Suprapubic skin (tissue), 4 donors: ENCODE measurements at places on chromosomes 1 and 21. TPM values are rescaled to one million over a fixed set of nuclear protein-coding genes. Genes with fewer than 3 reads are reported as not detected.
A peak's percentile ranks its signal among the peaks of the same experiment; 100 is the strongest.

TPTE gene
- not detected for total RNA-seq

SPRR4 gene
- 478 TPM for total RNA-seq

- H3K36me3 ChIP-seq = no peaks in the 10 kb centered on the region
- peaks cover 29% of the 10 kb centered on the region for H3K4me1 ChIP-seq
- no peak for DNase-seq
- H3K4me3 ChIP-seq = peak overlapping the region; percentile 89
Observed at GRCh38 chr1:184051138-184051484, 419 bp upstream of the TSEN15 start.

PRDX6 gene
- total RNA-seq = 151 TPM

KIAA0040 gene
- total RNA-seq = 20.2 TPM

GRCh38 chr1:107572674-107573211, 392.2 kb downstream of the VAV3 start:
- peak overlapping the region; percentile 13 for H3K27ac ChIP-seq
- H3K4me1 ChIP-seq = peaks cover 15% of the 10 kb centered on the region
- no peaks in the 10 kb centered on the region for H3K27me3 ChIP-seq
- no peak for DNase-seq
- no peak overlapping the region for H3K4me3 ChIP-seq

- peaks cover 21% of the 10 kb centered on the region for H3K4me1 ChIP-seq
- peaks cover 5% of the 10 kb centered on the region for H3K36me3 ChIP-seq
- no peaks in the 10 kb centered on the region for H3K27me3 ChIP-seq
- H3K27ac ChIP-seq = peak overlapping the region; percentile 95
- H3K4me3 ChIP-seq = peak overlapping the region; percentile 76
Observed at GRCh38 chr1:35030338-35030737, 1.4 kb downstream of the ZMYM6 start.

- no peak overlapping the region for H3K27ac ChIP-seq
- H3K4me3 ChIP-seq = no peak overlapping the region
- no peak for DNase-seq
Observed at GRCh38 chr21:39951183-39952101, 84.2 kb downstream of the PCP4 start.

GRCh38 chr1:95223110-95223509, 10.9 kb upstream of the RWDD3 start:
- no peaks in the 10 kb centered on the region for H3K36me3 ChIP-seq
- no peak for DNase-seq
- no peak overlapping the region for H3K4me3 ChIP-seq
- no peaks in the 10 kb centered on the region for H3K27me3 ChIP-seq

DNA sequence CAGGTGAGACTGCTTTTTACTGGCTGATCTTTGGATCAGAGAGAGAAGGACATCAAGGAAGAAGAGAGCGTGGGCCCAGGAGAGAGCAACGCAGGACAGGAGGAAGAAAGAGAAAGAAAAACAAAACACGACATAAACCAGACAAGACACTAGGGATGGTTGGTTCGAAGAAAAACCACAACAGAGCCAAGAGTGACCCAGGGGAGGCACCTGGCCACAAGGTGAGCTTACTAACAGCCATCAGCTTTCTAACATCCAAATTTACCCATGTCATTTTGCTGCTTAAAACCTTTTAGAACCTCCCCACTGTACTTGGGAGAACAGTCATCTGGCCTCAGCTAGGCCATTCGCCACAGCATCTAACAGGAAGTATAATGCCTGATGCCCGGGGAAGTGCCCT, 57.8 kb downstream of the ARHGEF11 start:
- no peak overlapping the region for H3K4me3 ChIP-seq
- no peak for DNase-seq
- H3K27ac ChIP-seq = no peak overlapping the region
- no peaks in the 10 kb centered on the region for H3K4me1 ChIP-seq
- H3K27me3 ChIP-seq = no peaks in the 10 kb centered on the region
- H3K36me3 ChIP-seq = peaks cover 36% of the 10 kb centered on the region

GRCh38 chr1:7781923-7782495, 2.1 kb upstream of the PER3 start:
- H3K36me3 ChIP-seq = peaks cover 48% of the 10 kb centered on the region
- H3K4me1 ChIP-seq = peaks cover 48% of the 10 kb centered on the region
- no peaks in the 10 kb centered on the region for H3K27me3 ChIP-seq
- no peak for DNase-seq
- H3K27ac ChIP-seq = peak overlapping the region; percentile 41

- H3K27me3 ChIP-seq = no peaks in the 10 kb centered on the region
- peaks cover 6% of the 10 kb centered on the region for H3K36me3 ChIP-seq
- DNase-seq = peak; percentile 99
- H3K27ac ChIP-seq = peak overlapping the region; percentile 88
- H3K4me3 ChIP-seq = peak overlapping the region; percentile 87
Observed at GRCh38 chr1:247210376-247211117, 38.7 kb upstream of the ZNF124 start.

DNA sequence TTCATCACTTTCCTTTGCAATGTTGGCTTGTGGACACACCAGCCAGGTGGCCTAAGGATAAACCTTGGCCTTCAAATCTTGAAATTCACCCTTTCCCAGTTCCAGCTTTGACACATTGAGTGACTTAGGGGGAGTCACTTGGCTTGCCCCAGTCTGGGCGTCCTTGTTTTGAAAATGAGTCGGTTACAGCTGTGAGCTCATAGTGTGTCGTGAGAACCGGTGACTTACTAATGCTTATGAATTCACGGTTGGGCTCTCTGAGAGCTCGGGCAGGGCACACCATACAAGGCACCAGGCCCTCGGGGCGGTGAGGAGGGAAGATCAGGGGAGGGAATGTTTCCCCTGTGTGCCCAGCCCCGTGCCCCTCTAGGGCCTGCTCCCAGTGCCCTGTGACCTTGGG, 126.9 kb upstream of the TMPRSS2 start:
- peak overlapping the region; percentile 11 for H3K27ac ChIP-seq
- H3K36me3 ChIP-seq = no peaks in the 10 kb centered on the region
- H3K4me1 ChIP-seq = peaks cover 32% of the 10 kb centered on the region
- no peak overlapping the region for H3K4me3 ChIP-seq

GRCh38 chr1:47030170-47030805, 6.8 kb downstream of the CYP4X1 start:
- no peaks in the 10 kb centered on the region for H3K27me3 ChIP-seq
- H3K4me3 ChIP-seq = no peak overlapping the region
- peak overlapping the region; percentile 54 for H3K27ac ChIP-seq

- no peak for DNase-seq
- H3K36me3 ChIP-seq = no peaks in the 10 kb centered on the region
- peaks cover 3% of the 10 kb centered on the region for H3K27me3 ChIP-seq
- H3K27ac ChIP-seq = no peak overlapping the region
- H3K4me1 ChIP-seq = no peaks in the 10 kb centered on the region
Observed at GRCh38 chr1:236762410-236762809, 32.7 kb upstream of the MTR start.

DNA sequence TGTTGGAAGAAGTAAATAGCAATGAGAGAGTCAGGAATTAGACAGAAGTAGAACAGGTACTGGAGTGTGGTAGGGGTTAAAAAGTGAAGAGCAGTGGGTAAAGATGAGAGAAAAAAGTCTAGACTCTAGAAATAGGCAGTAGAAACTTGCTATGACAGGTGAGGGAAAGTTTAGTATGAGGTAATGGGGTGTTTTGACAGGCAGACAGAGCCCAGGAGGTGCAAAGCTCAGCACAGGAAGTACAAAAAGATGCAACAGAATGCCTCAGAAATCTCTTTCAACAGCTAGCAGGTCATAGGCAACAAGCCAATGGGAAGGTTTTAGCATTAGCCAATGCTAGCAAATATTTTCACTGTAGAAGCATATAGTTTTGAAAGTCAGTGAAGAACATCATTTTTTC, 319.1 kb upstream of the SGIP1 start:
- DNase-seq = no peak
- no peaks in the 10 kb centered on the region for H3K36me3 ChIP-seq
- H3K4me3 ChIP-seq = no peak overlapping the region
- H3K4me1 ChIP-seq = no peaks in the 10 kb centered on the region

GRCh38 chr1:154497026-154497806, 4.8 kb upstream of the TDRD10 start:
- no peaks in the 10 kb centered on the region for H3K36me3 ChIP-seq
- no peak overlapping the region for H3K4me3 ChIP-seq
- peaks cover 30% of the 10 kb centered on the region for H3K27me3 ChIP-seq
- no peak for DNase-seq

DNA sequence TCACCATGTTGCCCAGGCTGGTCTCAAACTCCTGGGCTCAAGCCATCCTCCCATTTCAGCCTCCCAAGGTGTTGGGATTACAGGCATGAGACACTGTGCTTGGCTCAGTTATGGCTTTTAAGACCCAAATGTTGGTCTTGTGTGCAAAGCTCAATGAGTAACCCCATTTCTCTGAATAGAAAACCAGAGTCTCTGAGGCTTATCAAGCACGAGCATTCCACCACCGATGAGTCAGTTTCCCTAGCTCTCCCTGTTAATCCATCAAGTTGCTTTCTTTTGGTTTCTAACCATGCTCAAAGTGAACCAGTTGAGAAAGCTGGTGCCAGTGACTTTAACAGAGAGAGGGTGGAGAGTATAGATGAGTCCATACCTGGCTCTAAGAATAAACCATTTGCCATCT, 350.9 kb upstream of the ADGRL2 start:
- no peaks in the 10 kb centered on the region for H3K27me3 ChIP-seq
- no peak for DNase-seq
- no peaks in the 10 kb centered on the region for H3K36me3 ChIP-seq
- no peaks in the 10 kb centered on the region for H3K4me1 ChIP-seq
- H3K4me3 ChIP-seq = no peak overlapping the region
- H3K27ac ChIP-seq = no peak overlapping the region

DNA sequence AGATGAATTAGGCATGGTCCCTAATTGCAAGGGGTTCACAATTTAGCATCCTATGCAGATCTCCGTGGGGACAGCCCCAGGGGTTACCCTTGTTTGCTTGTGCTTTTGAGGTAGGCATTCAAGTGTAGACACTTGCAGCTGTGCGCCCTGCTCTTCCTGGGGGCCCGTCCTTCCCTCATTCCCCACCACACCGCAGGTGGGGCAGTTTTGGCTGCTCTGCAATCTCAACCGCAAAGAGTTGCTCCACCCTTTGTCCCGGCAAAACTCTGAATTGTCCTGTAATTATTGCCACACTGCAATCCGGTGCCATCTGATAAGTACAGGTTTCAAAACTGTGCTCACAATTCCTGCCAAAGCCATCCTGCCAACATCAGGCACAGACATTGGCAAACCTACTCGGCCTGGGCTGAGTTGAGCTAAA, 65.4 kb upstream of the LYST start:
- H3K27me3 ChIP-seq = no peaks in the 10 kb centered on the region
- H3K36me3 ChIP-seq = no peaks in the 10 kb centered on the region
- peaks cover 57% of the 10 kb centered on the region for H3K4me1 ChIP-seq
- DNase-seq = no peak
- H3K27ac ChIP-seq = peak overlapping the region; percentile 50

DNA sequence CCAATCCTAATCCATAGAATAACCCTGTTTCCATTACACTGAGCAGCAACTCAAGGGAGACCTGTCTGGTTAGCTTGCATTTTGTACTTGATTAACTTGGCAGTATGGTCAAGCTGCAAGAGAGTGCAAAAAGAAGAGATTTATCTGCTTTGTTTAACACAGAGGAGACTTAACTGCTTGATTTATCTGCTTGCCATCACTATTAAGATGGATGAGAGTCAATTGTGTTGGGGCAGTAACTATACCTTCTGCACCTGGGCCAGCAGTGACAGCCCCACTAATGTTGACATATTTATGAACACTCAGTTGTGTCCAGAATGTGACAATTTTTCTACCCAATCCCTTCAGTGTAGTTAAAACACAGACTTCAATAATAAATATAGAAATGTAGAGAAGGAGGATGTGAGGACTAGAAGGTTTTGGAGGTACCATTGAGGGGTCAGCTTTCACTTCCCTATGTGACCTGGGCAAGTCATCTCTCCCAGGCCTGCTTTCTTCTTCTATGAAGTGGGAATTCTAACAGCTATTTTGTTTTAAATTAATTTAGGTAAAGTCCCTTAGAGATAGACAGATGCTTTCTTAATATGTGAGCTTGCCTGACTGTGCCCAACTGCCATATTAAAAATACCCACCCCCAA, 159.1 kb upstream of the KCNK2 start:
- H3K4me3 ChIP-seq = no peak overlapping the region
- H3K27ac ChIP-seq = no peak overlapping the region
- no peaks in the 10 kb centered on the region for H3K36me3 ChIP-seq
- H3K27me3 ChIP-seq = no peaks in the 10 kb centered on the region
- H3K4me1 ChIP-seq = no peaks in the 10 kb centered on the region

CRYAA gene
- not detected for total RNA-seq

RBP7 gene
- total RNA-seq = 15.8 TPM

RIPK4 gene
- total RNA-seq = 50.5 TPM

- peaks cover 6% of the 10 kb centered on the region for H3K27me3 ChIP-seq
- H3K36me3 ChIP-seq = no peaks in the 10 kb centered on the region
- H3K27ac ChIP-seq = no peak overlapping the region
- no peak overlapping the region for H3K4me3 ChIP-seq
- no peak for DNase-seq
- no peaks in the 10 kb centered on the region for H3K4me1 ChIP-seq
Observed at GRCh38 chr1:4972761-4973320, 318.4 kb downstream of the AJAP1 start.

LAD1 gene
- total RNA-seq = 229 TPM

DNA sequence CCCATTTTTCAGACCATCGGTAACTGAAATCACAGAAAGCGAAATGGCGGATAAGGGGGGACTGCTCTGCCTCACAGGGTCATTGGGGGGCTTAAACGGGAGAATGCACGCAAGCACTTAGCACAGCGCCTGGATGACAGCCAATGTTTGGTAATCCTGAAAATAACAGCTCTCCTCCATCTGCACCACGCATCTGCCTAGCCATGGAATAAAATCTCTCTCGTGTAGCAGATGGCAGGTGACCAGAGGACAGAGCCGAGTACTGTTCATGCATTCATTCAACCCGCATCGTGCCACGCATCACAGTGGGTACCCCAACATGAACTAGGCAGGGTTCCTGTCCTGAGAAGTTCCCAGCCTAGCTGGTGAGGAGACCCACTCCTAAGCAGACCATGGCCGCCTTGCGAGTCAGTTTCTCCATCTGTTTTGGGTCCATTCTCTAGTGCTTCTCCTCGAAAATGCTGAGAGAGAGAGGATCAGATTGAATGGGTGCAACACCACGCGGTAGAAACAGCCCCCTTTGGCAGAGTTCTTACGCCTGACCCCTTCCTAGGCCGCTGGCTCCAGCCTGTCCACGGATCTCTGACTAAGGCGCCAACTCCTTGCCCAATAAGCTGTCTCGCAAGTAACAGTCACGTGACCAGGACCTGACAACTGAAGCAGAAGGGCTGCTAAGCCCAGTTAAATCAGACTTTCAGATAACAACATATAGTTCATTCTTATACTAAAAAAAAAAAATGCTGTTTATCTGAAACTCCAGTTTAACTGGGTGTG, 7.3 kb downstream of the SLC1A7 start:
- no peaks in the 10 kb centered on the region for H3K27me3 ChIP-seq
- peak overlapping the region; percentile 14 for H3K27ac ChIP-seq
- H3K36me3 ChIP-seq = no peaks in the 10 kb centered on the region
- no peak for DNase-seq
- H3K4me1 ChIP-seq = peaks cover under 1% of the 10 kb centered on the region
- H3K4me3 ChIP-seq = no peak overlapping the region

GRCh38 chr1:48730164-48730910, 46.4 kb downstream of the BEND5 start:
- no peak overlapping the region for H3K27ac ChIP-seq
- H3K4me1 ChIP-seq = no peaks in the 10 kb centered on the region
- peaks cover 13% of the 10 kb centered on the region for H3K36me3 ChIP-seq
- no peak for DNase-seq
